ENCODE measurements at places on chromosomes 1 and 21.

DNA sequence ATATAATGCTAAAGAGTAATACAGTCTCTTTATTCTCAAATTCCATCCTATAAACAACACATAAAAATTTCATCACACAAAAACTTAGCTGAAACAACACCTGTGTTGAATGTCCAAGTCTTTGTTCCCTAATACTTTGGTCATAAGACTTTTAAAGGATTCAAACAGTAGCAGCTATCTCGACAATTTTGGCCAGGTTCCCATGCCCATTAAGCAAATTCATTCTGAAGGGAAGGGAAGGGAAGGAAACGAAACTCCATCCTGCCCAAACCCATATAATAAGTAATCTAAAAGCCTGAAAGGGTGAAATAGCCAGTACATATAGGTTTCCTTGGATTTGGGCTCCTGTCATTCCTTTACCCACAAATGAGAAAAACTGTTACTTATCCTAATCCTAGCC lies 7.5 kb downstream of the IVNS1ABP start:
- DNase-seq: no peak

DNA sequence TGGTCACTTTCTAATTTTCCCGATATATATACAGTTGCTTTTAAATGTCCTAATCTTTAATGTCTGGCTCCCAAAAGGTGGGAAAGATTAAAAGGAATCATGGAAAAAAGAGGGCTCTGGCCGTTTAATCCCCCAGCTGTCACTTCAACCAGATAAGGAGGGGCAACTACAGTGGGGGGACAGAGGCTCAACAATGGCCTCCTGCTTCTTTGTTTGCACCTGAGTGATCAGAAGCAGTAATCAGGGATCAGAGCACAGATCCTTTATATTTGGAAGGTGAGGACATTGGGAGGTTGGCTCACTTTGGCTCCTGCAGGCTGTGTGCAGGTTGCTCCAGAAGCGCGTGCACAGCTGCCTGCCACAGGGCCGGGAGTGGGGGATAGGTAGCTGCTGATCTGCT lies 212.8 kb downstream of the FMN2 start:
- no peak for DNase-seq

- DNase-seq: no peak
These were observed 118.3 kb downstream of the TGFB2 start for GRCh38 chr1:218463194-218464156.

DNA sequence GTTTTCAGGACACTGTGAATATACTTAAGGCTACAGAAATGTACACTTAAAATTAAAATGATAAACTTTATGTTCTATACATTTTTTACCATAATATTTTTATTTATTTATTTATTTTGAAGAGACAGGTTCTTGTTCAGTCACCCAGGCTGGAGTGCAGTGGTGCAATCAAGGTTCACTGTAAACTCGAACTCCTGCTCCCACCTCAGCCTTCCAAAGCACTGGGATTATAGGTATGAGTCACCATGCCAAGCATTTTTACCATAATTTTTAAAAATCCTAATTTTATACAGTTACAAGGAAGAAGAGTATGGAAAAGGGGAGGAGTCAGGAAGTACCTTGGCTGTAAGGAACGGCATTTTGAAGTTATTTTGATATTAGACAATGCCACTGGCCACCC lies 23.6 kb upstream of the ANGPTL3 start:
- no peak for DNase-seq

- no peak for DNase-seq
These were observed 333.8 kb upstream of the ADGRL2 start for GRCh38 chr1:81466961-81467360.

- DNase-seq: no peak
These were observed 7.5 kb upstream of the CYP4A11 start for GRCh38 chr1:46948629-46949416.
